ENCODE measurements at places on chromosomes 1 and 21.

DNA sequence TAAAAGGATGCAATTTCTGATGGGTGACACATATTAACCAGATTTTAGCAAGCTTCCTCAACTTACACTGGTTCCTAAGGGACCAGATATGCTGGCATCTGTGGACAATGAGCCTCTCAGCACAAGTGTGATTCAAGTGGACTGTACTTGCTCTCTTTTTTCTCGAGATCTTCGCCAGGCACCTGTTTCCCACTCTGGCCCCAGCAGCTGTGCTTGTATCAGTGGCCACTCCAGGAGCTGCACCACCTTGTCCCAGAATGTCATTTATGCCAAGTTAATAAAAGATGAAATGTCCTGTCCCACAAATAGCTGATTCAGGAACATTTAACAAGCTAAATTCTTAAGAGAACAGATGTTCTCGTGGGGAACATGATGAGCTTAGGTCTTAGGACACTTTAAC lies 14.6 kb downstream of the C1orf198 start:
- DNase-seq, result no peak

GRCh38 chr1:84996846-84997666 lies at the start of gene MCOLN2:
Gene MCOLN2 (minus strand): TSS chr1:84997113. CDS start chr1:84996872, 241 bp downstream.
- DNase-seq, result peak; percentile 32

GRCh38 chr1:185328255-185328654 lies 11.2 kb upstream of the IVNS1ABP start:
- DNase-seq, result no peak

- DNase-seq, result no peak
These were observed 560.1 kb downstream of the OMA1 start for GRCh38 chr1:57986432-57986831.

DNA sequence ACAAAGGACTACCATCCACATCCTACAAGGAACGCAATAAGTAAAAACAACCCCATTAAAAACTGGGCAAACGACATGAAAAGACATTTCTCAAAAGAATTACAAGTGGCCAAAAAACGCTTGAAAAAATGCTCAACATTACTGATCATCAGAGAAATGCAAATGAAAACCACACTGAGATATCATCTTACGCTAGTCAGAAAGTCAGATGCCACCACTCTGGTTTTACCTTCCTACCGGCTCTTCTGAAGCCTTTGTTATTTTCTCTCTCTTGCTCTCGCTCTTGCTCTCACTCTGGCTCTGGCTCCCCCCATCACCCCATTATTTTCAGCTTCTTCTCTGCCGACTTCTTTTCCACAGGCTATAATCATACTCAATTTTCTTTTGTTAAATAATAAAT lies 38.8 kb downstream of the VPS45 start:
- no peak for DNase-seq

DNA sequence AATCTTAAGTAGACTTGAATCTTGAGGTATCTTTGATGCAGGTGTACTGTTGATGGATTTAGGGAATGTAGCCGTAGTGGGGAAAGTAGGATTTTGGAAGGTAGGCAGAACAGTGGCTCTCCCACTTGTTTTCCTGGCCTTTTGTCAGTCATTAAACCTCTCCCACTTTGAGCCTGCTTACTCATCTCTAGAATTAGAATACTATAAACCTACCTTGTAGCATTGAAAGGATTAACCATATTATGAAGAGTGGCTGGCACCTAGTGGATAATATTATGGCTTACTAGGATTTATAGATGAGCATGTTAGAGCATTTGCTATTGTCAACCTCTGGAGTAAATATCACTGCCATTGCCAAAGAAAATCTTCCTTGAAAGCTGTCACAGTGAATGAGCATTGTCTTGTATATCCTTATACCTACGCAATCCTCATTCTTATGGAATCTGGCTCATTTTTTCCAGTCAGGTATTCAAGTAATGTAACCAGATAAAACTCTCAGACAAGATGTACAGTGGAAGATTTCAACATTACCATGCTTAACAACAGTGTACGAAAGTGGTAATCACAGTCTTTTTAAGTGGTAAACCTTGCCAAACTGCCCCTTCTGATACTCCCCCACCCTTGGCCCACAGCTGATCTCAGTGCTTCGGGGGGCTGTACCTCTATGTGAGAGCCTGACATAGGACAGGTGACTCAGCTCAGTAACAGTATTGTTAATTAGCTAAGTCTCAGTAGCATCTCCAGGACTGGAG lies 44.4 kb downstream of the SH3GLB1 start:
- no peak for DNase-seq

GRCh38 chr21:45016406-45017038 lies 57.9 kb upstream of the ADARB1 start:
- no peak for DNase-seq

DNA sequence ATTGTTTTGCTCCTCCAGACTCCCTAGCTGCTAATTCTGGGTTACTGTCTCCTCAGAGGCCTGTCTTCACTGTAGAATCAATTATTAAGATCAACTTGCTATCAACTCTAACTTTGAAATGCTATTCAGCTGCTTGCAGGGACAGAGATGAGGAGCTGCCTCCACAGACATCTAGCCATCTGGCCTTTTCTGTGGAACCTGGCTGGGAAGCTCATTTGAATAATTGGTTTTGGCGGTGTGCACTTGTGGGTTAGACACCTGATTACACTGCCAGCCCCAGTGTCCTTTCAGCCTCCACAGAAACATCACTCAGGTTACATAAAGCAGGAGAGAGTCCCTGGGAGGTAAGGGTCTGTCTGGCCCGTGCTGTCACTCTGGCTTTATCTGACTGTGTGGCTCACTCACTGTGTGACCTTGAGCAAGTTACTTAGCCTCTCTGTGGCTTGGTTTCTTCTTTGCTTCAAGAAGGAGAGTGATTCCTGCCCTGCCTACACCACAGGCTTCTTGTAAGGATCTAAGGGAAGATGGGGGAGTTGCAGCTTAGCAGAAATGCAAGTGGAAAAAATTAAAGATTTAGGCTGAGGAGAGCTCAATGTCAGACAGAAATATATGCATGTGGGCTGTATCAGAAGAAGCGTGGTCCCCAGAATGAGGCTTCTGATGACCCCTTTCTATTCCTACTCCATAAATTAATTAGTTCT lies 131.6 kb downstream of the BEND5 start:
- DNase-seq, result no peak

GRCh38 chr21:26550326-26550725 lies 22.8 kb downstream of the CYYR1 start:
- no peak for DNase-seq

- no peak for DNase-seq
These were observed 462.0 kb upstream of the RUNX1 start for GRCh38 chr21:35510957-35511695.

- no peak for DNase-seq
These were observed 175.5 kb downstream of the CLIC6 start for GRCh38 chr21:34844013-34844923.

DNA sequence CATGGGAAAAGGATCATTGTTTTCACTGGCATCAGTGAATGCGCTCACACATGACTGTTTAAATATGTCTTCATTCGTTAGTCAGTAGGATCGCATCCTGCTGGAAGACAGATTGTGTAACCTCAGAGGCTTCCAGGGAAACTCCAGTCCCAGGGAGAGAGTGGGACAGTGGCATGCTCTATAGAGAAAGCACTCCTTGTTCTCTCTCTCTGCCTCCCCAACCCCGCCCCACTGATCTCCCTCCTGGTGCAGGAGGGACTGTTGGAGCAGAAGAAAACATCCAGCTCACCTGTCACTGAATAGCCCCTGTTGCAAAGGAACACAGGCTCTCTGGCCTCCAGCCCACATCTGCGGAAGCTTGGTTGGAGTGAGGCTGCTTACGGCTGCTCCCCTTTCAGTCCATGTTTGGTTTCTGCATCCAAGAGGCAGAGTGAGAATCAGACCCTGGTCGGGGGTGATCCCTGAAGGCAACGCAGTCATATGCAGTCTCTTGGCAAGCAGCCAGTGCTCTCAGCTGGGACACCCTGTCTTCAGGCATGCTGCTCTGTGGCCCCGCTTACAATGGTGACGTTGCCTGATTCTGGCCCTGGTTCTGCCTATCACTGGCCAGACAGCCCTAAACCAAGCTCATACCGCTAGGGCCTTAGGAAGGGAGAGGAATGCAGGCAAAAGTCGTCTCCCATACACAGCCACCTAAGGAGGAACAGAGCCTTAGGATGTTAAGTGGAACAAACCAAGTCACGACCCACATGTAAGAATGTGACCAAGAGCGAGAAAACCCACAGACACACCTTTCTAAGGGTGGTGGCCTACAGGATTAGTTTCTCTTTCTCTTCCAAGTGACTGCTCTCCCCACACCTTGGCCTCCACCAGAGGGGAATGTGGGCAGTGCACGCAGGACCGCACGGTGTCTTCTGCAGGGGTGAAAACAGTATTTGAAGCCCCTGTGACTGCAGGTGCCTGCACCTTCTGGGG lies 39.7 kb downstream of the BACE2 start:
- DNase-seq, result no peak

DNA sequence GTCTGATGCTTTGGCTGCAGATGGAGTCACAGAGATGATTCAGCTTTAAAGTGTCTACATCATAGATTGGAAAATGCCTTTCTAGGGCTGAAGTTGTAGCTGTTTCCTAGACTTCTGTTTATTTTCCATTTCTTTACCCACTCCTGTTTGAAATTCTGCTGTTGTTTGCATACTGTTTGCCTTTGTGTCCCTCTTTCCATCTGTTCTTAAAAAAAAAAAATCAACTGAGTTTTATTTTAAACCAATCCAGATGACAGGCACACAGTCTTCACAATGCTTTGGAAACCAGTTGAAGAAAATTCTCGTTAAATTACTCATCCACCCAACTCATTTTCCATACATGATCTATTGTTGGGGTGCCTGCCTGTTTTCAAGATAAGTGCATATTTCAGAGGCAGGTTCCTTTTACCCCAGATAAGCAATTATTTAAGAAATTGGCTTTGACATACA lies 245.9 kb downstream of the DISC1 start:
- DNase-seq, result no peak

All from activated CD8-positive, alpha-beta memory T cell treated with anti-CD3 and anti-CD28 coated beads for 48 hours (primary cell).